Uterus (tissue), 4 donors: ENCODE measurements at places on chromosomes 13 and 19. TPM values are rescaled to one million over a fixed set of nuclear protein-coding genes. Genes with fewer than 3 reads are reported as not detected.

Gene SGTA
- 17.4 TPM for total RNA-seq

Gene APOC4
- not detected for total RNA-seq

Gene IL11
- total RNA-seq = 1.6 TPM

Gene SMG9
- 44.9 TPM for total RNA-seq

DNA sequence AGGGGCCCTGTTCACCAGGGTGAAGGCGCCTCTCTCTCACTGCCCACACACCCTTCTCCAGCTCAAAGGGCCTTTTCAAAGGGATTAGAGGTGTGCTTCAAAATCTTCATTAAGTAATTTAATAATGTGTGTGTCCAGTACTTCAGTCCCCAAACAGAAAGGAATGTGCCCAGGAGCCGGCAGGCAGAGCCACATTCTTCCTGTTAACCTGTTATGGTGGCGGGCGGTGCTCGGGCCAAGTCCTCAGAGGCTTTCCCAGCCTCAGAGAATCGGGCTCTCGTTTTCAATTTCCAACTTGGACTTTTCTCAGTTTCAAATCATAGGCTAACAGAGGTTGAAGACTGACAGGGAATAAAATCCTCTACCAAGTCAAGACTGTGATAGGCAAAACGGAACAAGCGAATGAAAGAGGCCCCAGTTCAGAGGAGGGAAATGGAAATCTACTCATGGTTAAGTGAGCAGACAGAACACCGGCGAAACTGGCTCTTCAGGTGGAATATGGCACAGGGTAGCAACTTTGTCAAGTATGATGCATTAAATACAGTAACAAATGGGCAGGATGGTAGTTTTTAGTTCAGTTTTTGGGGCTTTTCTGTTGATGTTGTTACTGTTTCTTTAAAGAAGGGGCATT, 68.6 kb downstream of the FOXO1 start:
- DNase-seq = no peak

DNA sequence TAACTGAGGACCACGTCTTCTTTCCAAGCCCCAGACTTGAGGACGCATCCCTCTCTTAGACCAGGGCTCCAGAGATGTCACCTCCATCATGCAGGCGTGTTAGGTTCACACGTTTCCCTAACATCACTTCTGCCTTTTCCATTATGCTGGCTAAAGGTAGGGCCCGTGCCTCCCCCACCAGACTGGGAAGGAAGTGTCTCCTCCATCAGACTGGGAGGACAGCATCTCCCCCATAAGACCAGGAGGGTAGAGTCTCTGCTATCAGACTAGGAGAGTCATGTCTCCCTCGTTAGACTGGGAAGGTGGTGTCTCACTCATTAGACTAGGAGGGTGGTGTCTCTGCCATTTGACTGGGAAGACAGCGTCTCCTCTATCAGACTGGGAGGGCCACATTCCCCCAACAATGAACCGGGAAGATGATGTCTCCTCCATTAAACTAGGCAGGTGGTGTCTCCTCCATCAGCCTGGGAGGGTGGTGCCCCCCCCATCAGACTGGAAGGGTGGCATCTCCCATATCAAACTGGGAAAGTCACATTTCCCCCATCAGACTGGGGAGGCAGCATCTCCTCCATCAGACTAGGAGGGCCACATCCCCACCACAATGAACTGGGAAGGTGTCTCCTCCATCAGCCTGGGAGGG, 18.1 kb upstream of the SPC24 start:
- no peak for DNase-seq

DNA sequence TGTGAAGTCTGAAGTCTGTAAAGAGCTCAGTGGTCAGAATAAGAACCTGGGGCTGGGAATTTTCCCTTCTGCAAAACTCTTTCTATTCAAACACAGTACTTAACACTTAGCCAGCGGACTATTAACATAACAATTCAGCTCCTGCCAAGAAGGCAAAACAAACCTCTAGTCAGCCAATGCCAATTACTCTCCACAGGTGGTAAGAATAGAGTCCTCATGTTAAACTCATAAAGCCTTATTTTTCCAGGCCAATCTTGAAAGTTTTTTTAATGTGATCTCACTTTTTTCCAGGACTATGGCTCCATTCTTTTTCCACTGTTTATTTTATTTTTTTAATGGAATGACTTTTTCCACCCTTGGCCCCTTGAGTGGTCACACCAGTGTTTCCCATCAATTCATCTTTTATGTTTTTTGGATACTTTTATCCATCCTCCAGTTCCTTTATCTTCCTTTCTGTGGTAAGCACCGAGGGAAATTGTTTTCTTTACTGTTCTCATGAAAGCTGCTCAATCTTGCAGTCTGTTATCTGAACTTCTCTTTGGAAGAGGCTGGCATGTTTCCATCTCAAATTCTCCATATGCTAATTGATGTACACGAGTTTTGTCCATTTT, 217.3 kb downstream of the LHFPL6 start:
- no peak for DNase-seq

DNA sequence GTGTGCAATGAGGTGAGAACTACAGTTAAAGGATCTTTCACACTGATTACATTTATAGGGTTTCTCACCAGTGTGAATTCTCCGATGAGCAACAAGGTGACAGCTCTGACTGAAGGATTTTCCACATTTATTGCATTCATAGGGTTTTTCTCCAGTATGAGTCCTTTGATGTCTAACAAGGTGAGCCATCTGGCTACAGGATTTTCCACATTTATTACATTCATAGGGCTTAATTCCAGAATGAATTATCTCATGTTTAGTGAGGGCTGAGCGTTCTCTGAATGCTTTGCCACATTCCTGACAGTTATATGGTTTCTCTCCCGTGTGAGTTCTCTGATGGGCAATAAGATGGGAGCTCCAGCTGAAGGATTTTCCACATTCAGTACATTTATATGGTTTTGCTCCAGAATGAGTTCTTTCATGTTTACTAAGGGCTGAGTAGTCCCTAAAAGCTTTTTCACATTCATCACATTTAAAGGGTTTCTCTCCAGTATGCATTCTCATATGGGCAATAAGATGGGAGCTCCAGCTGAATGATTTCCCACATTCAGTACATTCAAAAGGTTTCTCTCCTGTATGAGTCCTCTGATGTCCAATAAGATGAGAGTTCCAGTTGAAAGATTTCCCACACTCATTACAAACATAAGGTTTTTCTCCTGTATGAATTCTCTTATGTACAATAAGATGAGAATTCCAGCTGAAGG, 4.4 kb upstream of the C19orf18 start:
- no peak for DNase-seq

GRCh38 chr19:13120031-13120430, 2.0 kb downstream of the NACC1 start:
- DNase-seq = no peak

- no peak for DNase-seq
These were observed 3.4 kb upstream of the TNNI3 start for GRCh38 chr19:55160986-55161365.

DNA sequence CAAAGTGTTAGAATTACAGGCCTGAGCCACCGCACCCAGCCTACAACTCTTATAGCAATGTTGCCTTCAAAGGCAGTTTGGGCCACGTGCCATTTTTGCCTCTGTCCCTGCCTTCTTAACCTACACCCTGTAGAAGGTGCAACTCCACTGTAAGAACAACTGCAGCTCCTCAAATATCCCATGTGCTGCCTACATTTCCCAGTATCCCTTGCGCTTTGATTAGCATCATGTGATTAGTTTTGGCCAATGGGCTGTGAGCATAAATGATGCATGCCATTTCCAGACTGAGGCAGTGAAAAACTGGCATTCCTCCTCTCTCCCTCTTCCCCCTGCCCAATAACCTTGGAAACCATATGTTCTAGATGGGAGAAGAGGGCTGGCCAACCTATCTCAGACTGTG, 75.2 kb upstream of the MRI1 start:
- no peak for DNase-seq

GRCh38 chr19:40646743-40647254, 43.7 kb downstream of the NUMBL start:
- DNase-seq = no peak

GRCh38 chr13:33280923-33281322, 4.6 kb downstream of the STARD13 start:
- no peak for DNase-seq

- DNase-seq = no peak
These were observed 314.7 kb upstream of the DACH1 start for GRCh38 chr13:72181661-72182060.

GRCh38 chr19:29771708-29772414, 39.9 kb upstream of the CCNE1 start:
- no peak for DNase-seq
